ENCODE measurements at places on chromosomes 5 and 9.

GRCh38 chr9:122923947-122924346 is 7.4 kb downstream of the ZBTB26 start:
- no peak for DNase-seq

DNA sequence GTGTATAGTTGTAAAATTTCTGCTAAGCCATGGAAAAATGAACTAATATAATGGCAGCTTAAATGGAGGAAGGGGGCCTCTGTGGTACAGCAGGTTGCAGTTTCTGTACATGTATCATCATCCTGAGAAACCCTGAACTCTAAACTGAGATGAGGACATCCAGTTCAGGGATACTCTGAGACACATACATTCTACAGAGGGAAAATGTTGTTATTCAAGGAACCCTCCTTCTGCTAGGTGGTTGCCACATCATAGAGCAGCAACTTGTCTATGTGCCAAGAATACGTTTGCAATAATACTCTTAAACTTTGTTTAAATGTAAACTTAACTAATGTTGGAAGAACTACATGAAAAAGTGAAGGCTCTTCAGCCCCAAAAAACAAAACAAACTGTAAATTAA is 1310.8 kb upstream of the WWC1 start:
- no peak for DNase-seq

- DNase-seq = no peak
Measured at GRCh38 chr9:89484475-89485404, 13.2 kb downstream of the SEMA4D start.

GRCh38 chr5:51326844-51327243 is 56.4 kb upstream of the ISL1 start:
- no peak for DNase-seq

- DNase-seq = no peak
Measured at GRCh38 chr9:2473681-2474080, 147.9 kb upstream of the VLDLR start.

DNA sequence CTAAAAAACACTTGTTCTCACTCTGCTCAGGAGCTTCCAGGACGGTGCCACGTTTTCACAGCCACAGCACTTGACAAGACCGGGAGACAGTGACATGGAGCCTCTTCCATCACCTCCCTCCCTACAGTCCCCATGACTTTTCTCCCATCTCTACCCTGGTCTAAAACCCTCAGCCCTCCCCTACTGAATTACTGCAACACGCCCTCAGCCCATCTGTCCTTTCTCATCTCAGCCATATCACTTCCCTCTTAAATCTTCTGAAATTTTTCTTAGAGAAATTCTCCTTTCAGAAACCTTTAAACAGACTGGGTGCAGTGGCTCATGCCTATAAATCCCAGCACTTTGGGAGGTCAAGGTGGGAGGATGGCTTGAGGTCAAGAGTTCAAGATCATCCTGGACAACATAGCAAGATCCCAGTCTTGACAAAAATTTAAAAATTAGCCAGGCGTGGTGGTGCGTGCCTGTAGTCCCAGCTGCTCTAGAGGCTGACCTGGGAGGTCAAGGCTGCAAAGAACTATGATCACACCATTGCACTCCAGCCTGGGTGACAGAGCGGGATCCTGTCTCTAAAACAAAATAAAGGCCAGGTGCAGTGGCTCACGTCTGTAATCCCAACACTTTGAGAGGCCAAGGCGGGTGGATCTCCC is 125.8 kb downstream of the MYO10 start:
- DNase-seq = no peak

DNA sequence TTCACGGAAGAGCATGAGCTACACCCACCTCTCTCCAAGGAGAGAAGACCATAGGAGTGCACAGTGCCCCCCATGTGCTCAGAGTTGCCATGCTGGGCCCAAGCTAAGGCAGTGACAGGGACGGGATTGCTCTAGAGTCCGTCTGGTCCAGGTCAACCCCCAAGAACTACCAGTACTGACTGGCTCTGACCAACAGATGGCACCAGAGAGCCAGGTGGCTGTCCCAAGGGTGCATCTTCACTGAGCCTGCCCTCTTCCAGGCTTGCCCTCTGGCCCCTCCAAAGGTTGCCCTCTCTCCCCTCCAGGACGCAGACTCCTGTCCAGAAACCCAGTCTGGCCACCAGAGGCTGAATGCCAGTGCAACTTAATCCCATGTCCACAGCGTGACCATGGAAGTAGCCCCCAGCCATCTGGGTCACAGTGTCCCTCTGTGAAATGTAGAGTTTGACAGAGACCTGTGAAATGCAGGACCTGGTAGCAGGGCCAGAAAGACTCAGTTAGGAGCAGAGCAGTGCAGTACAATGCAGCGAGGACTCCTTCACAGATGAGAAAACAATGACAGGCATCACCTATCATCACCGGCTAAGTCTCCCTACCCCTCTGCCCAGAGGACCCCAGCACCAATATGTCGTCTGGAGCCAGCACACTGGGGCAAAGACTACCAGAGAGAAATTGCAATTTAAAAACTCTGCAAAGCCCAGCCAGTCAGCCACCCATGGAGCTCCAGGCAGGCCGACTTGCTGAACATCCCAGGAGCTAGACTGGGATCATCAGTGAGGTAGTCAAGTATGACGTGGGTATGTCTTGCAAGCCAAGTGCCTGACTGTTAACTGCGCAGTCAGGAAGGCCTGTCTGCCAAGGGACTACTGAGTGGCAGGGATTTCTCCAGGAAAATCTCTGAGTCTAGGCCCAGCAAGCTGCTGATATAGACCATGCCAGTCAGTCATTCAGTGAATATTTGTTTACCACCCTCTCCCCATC is 7.7 kb upstream of the SKP1 start:
- peak; percentile 47 for DNase-seq

DNA sequence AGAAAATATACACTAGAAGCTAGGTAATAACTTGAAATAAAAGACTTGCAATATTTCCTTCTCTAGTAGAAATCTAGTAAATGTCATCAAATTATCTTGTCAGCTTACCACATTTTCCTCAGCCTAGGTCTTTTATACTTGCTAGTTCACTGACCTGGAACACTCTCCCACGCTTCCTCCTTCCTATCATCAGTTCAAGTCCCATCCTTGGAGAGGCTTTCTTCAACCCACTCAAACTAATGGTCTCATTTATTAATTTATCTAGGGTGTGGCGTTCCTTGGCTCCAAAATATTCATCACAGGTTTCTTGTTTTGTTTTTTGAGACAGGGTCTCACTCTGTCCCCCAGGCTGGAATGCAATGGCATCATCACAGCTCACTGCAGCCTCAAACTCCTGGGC is 2.9 kb downstream of the FAM13B start:
- no peak for DNase-seq

DNA sequence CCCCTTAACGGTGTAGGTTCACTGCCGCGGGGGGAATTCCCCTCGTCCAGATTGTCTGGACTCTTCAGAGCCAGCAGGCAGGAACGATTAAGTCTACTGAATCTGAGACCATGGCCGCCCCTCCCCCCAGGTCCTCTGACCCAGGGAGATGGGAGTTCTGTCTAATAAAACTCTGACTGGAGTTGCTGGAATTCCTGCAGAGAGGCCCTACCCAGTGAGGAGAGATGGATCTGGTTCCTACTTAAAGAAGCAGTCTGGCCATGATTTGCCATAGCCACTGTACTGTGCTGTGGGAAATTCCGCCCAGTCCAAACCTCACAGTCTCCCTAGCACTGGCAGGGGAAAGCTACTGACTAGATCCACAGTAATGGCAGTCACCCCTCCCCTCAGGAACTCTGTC is 237.7 kb upstream of the RASA1 start:
- no peak for DNase-seq

DNA sequence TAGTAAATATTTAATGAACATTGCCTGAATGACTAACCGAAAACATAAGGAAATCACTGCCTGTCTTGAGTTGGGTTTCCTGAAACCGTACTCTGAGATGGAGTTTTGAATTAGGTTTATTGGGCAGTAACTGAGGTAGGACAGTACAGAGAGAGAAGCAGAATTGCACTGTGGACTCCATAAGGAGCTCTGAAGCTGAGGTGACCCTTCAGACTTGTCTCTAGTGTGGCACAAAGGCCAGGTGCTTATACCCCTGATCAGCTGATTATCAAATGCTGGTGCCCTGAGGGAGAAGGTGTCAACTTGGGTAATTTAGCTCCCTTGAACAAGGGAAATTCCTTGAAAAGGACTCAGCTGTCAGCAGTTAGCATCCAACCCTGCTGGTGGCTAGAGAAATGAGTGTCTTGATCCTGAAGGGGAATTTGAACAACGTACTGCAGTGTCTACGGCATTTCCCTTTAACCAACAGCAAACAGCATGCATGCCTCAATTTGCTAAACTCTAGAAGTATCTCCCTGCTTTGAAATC is 135.0 kb upstream of the SMARCA2 start:
- DNase-seq = no peak

DNA sequence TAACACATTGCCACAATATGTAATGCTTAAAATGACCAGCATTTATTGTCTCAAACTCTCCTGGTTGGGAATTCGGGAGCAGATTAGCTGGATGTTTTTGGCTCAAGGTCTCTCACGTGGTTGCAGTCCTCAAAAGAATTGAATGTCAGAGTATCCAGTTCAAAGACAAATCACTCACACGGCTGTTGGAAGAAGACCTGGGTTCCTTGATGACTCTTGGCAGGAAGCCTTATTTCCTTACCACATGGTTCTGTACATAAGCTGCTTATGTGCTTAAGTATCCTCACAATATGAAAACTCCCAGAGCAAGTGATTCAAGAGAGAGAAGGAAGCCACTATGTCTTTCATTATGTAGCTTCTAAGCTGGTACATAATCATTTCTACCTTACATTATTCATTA is 230.3 kb upstream of the PTPRD start:
- DNase-seq = no peak

- no peak for DNase-seq
Measured at GRCh38 chr5:112975721-112976431, 722 bp upstream of the DCP2 start.

GRCh38 chr9:87387351-87388011 is 110.2 kb upstream of the DAPK1 start:
- DNase-seq = peak; percentile 36

DNA sequence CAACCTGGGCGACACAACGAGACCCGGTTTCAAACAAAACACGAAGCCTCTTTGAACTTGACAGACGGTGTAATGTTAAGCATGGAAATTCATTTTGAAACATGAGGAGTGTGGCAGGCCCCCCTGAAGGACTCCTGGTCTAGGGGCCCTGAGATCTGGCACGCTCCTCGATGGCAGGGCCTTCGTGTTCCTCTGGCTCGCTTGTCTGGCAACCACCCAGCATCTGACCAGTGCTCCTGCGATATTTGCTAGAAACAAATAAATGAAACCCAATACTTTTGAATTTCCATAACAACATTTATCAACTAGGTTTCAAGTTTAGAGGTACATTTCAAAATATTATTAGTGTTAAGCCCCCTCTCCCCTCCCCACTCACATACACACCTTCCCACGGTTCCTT is 193.0 kb downstream of the ERCC6L2 start:
- DNase-seq = no peak

GRCh38 chr5:51091816-51092215 is 291.4 kb upstream of the ISL1 start:
- no peak for DNase-seq

DNA sequence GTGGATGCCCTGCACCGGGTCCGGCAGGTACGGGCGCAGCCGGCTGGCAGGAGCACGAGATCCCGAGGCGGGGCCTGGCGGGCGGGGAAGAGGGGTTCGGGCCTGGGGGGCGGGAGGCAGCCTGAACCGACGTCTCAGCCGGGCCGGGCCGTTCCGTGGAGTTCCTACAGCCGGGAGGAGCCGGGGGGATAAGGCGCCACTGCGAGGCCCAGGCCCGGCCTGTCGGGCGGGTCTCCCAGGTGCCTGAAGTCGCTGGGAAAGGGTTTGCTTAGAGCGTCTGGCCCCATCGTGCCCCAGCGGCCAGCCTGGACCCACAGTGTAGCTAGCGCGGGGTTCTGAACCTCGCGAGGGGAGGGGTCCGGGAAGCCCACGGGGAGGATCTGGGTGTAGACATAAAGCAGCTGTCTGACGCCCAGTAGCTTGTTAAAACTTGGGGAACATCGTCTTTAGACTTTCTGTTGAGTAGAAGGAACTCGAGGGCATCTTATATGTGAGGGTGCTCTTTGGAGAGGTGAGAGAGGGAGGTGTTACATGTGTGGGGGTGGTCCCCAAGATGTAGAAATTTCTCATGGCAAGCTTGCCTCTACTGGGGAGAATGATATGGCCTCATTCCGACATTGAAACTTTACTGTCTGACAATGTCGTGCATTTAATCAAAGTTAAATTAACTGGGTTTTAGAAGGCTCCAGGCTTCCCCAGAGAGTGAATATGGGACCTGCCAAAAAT is 524 bp downstream of the FUBP3 start:
- DNase-seq = no peak

GRCh38 chr9:76655971-76656370 is 108.3 kb upstream of the PCA3 start:
- peak; percentile 12 for DNase-seq

DNA sequence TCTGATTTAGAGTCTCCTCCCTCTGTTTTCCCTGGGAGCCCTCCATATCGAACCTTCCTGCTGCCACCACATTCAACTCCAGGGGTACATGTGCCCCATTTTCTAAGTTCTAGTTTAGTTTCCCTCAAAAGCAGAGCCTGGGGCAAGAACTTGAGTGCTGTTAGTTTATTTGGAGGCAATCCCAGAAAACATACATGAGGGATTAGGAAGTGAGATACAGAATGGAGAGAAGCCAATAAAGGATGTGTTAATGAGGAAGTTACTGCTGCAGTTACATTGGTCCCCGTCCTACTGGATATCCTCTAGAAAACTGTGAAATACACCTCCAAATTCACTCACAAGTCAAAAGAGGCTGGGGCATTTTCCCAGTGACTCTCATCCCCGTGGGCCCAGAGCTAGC is 159.4 kb upstream of the SMARCA2 start:
- no peak for DNase-seq

- DNase-seq = no peak
Measured at GRCh38 chr5:11084111-11084510, 323.1 kb upstream of the DAP start.

GRCh38 chr9:18457510-18457909 is 16.4 kb upstream of the ADAMTSL1 start:
- peak; percentile 14 for DNase-seq

DNA sequence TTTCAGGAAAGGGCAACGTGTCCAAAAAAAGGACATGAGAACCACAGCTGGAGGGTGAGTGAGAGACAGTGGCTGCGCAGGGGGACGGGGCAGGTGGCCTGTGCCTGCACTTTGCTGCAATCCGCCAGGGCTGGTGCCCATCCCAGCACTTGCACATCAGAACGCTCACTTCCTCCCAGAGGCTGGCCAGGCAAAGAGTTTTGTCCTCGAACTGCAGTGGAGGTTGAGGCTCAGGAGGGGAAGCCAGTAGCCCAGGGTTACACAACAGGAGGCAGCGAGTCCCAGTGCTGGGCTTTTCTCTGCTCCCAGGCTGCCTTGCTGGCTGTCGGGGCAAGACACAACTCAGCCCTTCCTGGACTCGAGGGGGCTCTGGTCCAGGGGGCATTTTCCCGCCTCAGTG is 33.1 kb downstream of the CRB2 start:
- DNase-seq = no peak

DNA sequence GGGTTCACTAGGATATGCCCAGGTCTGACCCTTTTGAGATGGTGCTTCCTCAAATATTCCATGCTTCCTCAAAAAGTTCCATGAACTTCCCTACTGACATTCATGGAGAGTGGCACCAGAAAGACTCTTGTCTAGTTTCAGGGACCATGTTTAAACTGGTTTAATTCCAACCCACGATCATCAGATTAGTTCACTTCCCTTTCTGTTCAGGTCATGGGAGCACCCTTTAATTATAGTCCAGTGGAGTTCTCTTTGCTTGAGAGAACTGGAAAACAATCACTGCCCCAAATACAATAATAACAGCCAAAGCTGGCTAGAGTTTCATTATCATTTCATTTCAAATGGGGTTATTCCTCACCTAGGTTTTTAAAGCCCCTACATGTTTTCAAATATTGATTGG is 9.7 kb upstream of the ERBIN start:
- no peak for DNase-seq
